Sciatic nerve (tissue), 2 donors: ENCODE measurements at places on chromosomes 5 and 9.

GRCh38 chr5:167509076-167509475, 782.4 kb upstream of the WWC1 start:
- no peak for DNase-seq

GRCh38 chr5:36305571-36306326, 4.0 kb upstream of the RANBP3L start:
- DNase-seq = peak; percentile 62

GRCh38 chr5:141172381-141173204, at the start of gene PCDHB7:
Gene PCDHB7, plus strand, starts transcription at chr5:141172644. Its CDS starts 192 bp downstream, at chr5:141172836.
- DNase-seq = no peak

GRCh38 chr5:150645070-150645700, 4.7 kb downstream of the SYNPO start:
- DNase-seq = peak; percentile 87

DNA sequence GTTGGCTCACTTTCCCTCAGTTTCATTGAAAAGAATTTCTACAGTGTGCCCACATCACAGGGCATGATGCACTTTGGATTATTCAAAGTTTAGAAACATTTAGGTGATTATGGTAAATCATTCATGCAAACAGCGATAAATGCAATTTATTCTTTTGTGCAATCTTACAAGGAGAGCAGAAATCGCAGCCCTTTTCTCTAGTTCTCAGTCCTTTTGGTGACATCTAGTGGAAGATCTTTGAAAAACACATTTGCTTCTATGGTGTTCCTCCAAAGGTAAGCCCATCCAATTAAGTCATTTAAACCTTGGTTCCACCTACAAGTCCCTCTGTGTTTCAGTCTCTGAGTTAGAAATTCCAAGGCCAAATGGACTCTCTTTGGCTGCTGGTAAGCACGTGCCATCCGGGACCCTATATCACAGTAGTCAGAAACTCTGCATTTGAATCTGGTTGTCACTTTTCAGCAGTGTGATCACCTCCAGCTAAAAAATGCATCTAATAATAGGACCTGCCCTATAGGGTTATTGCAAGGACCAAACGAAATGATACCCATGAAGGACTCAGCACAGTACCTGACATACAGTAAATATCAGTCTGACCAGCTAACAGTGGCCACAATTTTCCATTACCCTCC, 66.4 kb downstream of the MACROH2A1 start:
- DNase-seq = no peak

GRCh38 chr5:58121391-58121790, 338.5 kb downstream of the PLK2 start:
- no peak for DNase-seq
